Sigmoid colon (tissue), 7 donors: ENCODE measurements at places on chromosomes 1 and 21. TPM values are rescaled to one million over a fixed set of nuclear protein-coding genes. Genes with fewer than 3 reads are reported as not detected.

PHF13 gene
- 13.0 TPM for total RNA-seq

TNFRSF1B gene
- 19.7 TPM for total RNA-seq

SESN2 gene
- 5.8 TPM for total RNA-seq

HPDL gene
- total RNA-seq: not detected

PPFIA4 gene
- 15.0 TPM for total RNA-seq
